NCI-H1417 (cell line): ENCODE measurements at places on chromosomes 2 and 18.

DNA sequence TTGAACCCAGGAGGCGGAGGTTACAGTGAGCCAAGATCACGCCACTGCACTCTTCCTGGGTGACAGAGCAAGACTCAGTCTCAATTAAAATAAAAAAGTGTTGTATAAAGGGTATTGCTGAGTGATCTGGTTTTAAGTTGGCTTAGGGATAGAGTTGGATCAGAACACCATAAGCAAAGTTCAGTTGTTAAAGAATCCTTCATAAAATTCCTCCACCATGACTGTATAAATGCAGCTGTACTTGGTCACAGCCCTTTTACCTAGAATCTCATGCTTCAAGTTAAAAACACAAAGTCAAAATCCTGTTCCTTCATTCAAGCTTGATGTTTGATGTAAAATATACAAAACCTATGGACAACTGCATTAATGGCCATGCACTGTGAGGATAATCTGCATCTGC is 33.4 kb upstream of the PNO1 start:
- no peak for DNase-seq

- DNase-seq: no peak
Measured at GRCh38 chr2:118322406-118322805, 234.1 kb downstream of the INSIG2 start.

DNA sequence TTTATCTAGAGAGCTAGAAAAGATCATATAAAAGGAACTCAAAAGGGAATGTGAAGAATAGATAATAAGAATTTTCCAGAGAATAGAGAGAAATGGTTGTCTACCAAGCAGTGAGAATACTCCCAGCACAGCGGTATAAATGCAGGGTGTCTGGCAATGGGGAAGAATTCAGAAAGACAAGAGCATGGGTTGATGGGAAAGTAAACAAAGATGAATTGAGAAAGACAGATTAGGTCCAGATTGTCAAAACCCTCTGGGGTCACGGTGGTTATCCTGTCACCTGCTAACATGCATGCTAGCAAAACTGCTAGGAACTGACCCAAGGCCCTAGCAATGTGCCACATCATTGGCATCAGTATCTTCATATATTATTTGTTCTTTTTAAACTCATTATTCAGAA is 30.8 kb upstream of the C1D start:
- DNase-seq: no peak

GRCh38 chr18:38427234-38427633 is 861.6 kb upstream of the CELF4 start:
- no peak for DNase-seq

GRCh38 chr2:53784436-53784835 is 2.3 kb downstream of the ASB3 start:
- no peak for DNase-seq
